ENCODE measurements at places on chromosomes 3 and 15. TPM values are rescaled to one million over a fixed set of nuclear protein-coding genes. Genes with fewer than 3 reads are reported as not detected.
A peak's percentile ranks its signal among the peaks of the same experiment; 100 is the strongest.

SERPINI2 gene
- total RNA-seq: not detected

ACOX2 gene
- total RNA-seq: not detected

FOXB1 gene
- total RNA-seq: not detected

SPESP1 gene
- 4.2 TPM for total RNA-seq

MCF2L2 gene
- total RNA-seq: 0.26 TPM

LSAMP gene
- total RNA-seq: 0.26 TPM

GRAMD2A gene
- 5.5 TPM for total RNA-seq

ZPLD1 gene
- total RNA-seq: 2.6 TPM

LIPC gene
- total RNA-seq: 0.26 TPM

SPINK8 gene
- total RNA-seq: not detected

PRR20G gene
- not detected for total RNA-seq

CELF6 gene
- not detected for total RNA-seq

C3orf85 gene
- total RNA-seq: not detected

DNA sequence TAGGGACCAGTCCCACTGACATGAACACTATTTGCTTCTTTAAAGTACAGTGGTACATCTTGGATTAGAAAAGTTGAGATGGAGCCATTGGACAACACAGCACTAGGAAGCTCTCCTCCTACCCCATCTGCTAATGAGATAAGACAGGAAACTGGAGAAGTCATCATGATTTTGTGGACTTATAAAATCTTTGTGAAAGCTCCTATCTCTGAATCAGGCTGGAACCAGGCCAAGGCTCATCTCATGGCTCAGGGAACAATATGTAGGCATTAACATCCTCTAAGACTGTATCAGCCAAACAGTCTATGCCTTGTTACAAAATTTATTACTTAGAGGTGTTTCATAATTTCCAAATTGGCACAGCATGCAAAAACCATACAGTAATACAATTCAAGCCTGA, 84.1 kb downstream of the BOC start:
- no peak for DNase-seq

- no peak for DNase-seq
Observed at GRCh38 chr3:131550562-131551465, 48.0 kb upstream of the MRPL3 start.

GRCh38 chr3:134085034-134085775, 55.5 kb upstream of the SLCO2A1 start:
- DNase-seq: peak; percentile 86

GRCh38 chr3:127003601-127004280, 20.8 kb downstream of the PLXNA1 start:
- no peak for DNase-seq

- DNase-seq: peak; percentile 50
Observed at GRCh38 chr3:150227839-150228238, 180.3 kb upstream of the TSC22D2 start.

GRCh38 chr15:95300958-95301357, 1029.5 kb upstream of the NR2F2 start:
- DNase-seq: peak; percentile 58

DNA sequence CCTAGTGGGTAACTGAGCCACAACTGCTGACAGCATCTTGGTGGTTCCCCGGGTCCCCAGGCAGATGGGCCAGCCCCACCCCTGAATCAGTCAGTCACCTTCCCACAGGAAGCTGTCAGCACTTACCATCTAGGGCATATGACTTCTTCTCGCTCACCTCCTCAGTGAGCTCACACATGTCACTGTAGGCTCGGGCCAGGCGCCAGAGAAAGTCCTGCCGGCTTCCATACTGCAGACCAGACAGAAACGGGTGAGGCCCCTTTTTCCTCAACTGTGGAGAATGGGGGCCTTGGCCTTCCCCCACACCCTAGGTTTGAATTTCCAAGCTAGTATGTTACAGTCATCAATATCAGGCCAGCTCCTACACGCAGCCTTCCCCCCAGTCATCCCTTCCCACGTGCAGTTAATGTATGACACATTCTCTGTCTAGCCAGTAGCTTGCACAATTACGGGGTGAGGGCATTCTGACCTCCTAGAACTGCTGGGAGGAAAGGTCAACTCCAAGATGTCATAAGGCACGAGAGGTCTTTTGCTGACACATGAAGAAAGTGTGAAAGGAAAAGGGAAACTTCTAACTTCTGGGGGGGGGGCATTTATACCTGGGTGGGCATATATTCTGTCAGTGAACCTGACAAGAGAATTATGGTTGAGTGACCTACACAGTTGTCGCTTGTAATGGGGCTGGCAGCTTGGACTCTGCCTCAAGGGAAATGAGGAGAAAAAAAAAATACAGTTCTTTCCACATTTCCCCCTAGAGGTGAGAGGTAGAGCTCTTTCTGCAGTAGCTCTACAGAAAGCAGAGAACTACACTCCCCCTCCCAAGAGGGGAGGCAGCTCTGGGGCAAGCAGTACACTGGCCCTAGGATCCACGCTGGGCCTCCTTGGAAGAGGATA, 10.9 kb downstream of the RMDN3 start:
- DNase-seq: peak; percentile 93

DNA sequence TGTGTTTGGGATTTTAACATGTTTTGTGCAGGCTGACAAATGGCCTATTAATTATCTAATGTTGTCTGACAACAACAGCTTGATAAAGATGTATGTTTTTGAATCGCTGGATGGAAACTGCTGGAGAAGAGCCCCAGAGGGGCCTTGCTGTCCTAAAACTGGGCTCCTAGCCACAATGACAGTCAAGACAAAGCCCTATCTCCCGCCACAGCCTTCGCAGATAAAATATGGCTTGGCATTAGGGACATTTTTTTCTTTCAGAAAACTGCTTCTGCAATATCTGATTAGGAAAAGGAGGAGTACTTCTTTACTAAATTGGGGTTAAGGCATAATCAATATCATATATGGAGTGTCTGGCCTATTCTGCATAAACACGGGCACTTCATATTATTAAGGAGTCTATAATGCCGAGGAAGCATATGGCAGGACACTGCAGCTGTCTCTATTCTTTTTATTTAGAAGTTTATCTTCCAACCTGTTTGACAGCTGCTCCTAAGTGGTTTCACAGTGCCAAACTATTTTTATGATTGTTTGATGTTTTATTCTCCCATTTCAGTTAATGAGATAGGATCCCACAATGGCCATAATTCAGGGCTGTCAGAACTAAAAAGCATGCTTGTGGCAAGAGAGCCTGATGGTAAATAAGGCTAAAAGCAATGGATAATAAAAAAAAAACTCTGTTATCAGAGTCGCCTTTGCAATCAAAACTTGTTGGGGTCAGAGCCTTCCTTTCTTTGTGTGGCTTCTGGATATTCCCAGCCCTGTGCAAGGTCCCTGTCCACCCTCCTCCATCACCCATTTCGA, 210.1 kb downstream of the MECOM start:
- DNase-seq: no peak

DNA sequence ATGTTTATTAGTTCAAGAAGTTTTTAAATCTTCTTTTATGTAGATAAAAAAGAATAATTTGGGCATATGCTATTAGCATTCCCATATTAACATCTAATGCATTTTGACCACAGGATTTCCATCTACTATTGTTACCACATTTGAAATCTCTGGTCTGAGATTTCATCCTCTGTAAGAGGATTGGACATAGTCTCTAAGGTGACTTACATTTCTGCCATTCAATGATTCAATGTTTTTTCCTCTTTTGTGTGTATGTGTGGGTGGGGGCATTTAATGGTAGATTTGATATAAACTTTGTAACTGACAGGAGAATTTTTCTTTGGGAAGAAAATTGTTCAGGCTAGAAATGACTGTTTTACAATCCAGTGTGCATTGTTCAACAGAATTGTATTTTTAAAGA, 307.3 kb upstream of the RBMS3 start:
- peak; percentile 81 for DNase-seq

- DNase-seq: peak; percentile 39
Observed at GRCh38 chr3:195101001-195101583, 169.9 kb downstream of the XXYLT1 start.

DNA sequence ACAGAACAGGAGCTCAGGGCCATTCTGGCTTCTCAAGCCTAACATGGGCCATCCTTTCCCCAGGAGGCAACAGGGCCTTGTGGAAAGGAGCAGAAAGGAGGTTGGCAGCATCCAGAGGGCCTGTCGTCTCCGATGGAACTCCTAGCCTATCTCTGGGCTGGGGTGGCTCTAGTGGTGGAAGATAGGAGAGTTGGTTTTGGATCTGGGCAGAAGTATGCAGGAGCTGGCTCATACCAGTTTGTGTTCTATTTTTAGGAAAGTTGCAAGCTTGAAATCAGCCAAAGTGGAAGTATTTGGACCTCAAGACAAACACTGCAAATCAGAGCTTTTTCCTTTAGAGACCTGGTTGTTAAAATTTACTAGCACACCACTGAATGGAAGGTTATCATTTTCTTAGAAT, 35.4 kb upstream of the XCR1 start:
- no peak for DNase-seq

DNA sequence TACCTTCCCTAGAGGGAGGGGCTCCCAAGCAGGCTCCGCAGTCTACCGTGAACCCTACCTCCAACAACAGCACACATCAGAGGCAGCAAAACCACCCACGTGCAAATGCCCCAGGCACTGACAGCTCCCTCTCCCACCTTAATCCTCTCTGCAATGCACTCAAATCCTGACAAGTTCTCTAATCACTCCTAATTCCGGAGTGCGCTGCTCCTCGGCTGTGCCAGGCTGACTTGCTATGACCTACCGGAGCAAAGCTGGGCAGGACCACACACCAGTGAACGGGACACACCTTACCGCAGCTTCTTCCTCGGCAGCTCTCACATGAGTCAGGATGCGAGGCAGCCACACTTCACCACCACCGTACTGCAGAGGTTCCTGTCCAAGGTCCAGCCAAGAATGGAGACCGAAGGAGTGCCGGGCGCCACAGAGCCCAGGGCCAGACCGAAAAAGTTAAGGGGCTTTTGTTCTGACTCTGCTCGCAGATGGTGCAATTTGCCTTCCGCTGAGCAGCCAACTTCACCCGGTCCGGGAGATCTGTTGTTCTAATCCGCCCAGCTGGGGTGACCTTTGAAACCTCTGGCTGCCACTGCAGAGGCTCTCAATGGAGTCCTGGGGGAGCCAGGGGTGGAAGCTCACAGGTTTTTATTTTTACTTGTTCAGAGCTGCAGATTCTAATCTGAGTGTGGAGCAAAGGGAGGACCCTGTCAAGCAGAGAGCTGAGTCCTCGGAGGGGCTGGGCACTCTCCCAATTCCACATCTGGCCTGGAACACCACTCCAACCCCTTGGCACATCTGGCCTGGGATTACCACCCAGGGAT, 84.4 kb downstream of the MYLK start:
- DNase-seq: peak; percentile 92

GRCh38 chr3:9581742-9582141, 28.1 kb upstream of the LHFPL4 start:
- DNase-seq: no peak

DNA sequence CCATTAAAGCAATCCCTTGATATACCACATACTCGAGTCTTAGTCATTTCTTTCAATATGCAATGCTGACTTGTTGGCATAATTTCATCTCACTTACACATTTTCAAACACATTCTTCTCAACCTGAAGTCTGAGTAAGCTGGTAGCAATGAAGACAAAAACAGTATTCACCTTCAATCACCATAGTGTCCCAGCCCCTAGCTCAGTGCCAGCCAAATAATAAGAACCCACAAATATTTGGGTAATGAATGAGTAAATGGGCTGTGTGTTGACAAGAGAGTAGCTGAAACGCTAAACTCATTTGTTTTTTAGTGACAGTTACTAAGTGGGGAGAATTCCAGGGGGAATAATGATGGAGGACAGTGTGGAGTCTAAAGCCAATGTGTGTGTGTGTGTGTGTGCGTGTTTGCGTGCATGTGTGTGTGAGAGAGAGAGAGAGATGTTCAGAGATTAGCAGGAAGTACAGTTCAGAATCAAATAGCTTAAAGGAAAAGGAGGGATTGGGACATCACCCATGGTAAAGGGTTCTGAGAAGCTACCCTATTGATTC, 165.7 kb downstream of the GAP43 start:
- DNase-seq: peak; percentile 98

DNA sequence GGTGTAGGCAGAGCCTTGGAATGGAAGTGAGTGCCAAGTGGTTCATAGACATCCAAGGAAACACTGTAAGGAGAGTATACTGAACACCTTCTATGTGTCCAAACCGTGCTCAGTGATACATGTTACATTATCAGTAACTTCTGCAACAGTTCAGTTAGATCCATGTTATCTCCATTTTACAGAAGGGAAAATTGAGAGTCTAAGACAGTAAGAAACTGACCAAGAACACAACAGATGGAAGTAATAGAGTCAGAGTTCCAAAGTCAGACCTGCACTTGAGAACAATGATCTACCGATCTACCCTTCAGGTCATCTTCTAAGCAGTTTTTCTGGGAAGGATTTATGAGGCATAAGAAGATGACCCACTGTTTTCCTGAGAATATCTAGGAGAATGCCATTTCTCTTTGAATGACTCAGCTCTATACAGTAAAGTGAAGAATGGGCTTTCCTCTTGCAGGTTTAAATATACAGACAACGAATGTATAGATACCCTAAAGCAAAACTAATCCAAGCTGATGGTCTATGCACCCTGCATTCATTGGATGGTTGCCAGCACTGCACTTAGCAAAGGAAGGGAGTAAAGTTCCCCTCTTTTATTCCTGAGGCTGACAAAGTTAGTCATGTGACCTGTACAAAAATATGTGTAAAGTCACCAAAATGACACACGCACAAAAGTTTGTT, 604.1 kb upstream of the MDFIC2 start:
- DNase-seq: peak; percentile 3

DNA sequence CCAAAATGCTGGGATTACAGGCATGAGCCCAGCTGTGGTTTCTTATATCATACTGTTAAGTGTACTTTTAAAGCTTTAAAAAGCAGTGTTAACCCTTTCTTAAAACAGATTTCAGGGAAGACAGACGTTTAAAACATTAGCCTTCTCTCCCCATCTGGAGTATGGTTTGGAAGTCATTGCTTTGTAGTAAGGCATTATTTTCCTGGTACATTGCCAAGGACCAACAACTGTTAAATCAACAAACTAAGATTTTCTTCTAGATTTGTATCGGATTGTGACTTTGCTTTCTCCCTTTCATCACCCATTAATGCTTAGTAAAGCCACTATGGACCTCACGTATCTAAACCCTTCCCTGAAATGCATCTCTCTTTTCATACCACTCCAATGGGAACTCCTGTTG, 50.5 kb downstream of the UBE2E1 start:
- no peak for DNase-seq

GRCh38 chr3:31008994-31009393, 114.5 kb upstream of the GADL1 start:
- peak; percentile 77 for DNase-seq

GRCh38 chr3:107816107-107816506, 274.7 kb downstream of the CD47 start:
- no peak for DNase-seq

- DNase-seq: no peak
Observed at GRCh38 chr15:77547801-77548588, 84.7 kb downstream of the LINGO1 start.

Measured in bronchial epithelial cell (primary cell).